NCI-H345 (cell line): ENCODE measurements at places on chromosomes 16 and 17.

DNA sequence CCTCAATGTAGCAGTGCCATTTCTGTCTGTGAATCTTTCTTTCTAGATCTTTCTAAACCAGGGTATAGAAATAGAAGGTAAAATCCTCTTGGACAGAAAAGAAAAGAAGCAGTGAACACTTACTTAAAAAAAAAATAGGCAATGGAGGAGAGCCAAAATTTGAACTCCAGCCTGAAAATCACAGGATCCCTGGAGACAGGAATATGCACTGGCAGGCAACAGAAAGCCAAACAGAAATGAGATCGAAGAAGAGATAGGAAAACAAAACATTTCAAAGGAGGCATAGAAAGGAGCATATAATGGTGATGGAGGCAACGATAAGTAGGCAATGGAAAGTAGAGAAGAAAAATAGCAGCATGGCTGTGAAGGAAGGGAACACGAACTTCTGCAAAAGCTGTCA, 253.7 kb upstream of the HSBP1 start:
- DNase-seq: no peak

GRCh38 chr16:8936421-8936820, 27.3 kb downstream of the USP7 start:
- DNase-seq: peak; percentile 46

DNA sequence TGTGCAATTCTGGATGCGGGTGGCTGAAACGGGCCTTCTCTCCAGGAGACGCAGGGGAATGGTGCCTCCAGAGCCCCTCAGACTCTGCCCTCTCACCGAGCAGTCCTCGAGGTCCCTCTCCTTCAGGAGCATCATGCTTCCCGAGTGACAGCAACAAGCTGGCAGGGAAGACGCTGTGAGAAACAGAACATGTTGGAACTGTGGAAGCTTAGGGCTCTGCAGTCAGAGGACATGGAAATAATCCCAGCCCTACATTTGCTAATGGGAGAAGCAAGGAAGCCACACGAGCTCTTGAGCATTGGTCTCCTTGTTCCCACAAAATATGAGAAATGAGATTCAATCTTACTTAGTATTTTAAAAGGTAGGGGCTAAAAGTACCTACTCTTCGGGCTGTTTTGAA, 115.0 kb downstream of the DYNLRB2 start:
- no peak for DNase-seq

DNA sequence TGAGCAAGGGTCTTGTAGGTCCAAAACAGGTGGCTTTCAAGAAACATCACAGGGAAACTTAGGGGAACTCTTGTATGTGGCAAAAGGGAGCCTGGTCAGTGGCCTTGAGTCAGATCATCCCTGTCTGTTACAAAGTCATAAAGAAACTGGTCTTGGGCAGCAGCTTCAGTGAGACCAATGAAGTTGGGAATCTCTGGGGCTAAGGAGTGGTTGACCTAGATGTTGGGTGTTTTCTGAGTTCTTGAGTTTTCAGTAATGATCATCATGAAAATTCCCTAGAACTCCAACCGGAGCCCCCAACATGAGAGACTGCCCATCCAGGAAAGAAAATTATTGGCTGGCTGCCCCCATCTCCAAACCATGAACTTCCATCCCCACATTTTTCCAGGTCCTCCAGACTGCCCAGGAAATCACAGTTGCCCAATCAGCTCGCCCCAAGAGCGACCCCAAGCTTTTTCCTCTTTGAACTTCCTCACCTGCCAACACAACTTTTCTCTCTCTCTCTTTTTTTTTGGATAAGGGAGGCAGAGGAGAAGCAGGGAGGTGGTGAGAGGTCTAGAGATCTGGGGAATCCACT, 3.9 kb downstream of the CCR7 start:
- DNase-seq: no peak

GRCh38 chr16:66511602-66512271, 38.2 kb downstream of the TK2 start:
- no peak for DNase-seq

- no peak for DNase-seq
Measured at GRCh38 chr17:732902-733720, 715 bp downstream of the TLCD3A start.

GRCh38 chr17:76075364-76076145, 974 bp downstream of the GALR2 start:
- peak; percentile 24 for DNase-seq

DNA sequence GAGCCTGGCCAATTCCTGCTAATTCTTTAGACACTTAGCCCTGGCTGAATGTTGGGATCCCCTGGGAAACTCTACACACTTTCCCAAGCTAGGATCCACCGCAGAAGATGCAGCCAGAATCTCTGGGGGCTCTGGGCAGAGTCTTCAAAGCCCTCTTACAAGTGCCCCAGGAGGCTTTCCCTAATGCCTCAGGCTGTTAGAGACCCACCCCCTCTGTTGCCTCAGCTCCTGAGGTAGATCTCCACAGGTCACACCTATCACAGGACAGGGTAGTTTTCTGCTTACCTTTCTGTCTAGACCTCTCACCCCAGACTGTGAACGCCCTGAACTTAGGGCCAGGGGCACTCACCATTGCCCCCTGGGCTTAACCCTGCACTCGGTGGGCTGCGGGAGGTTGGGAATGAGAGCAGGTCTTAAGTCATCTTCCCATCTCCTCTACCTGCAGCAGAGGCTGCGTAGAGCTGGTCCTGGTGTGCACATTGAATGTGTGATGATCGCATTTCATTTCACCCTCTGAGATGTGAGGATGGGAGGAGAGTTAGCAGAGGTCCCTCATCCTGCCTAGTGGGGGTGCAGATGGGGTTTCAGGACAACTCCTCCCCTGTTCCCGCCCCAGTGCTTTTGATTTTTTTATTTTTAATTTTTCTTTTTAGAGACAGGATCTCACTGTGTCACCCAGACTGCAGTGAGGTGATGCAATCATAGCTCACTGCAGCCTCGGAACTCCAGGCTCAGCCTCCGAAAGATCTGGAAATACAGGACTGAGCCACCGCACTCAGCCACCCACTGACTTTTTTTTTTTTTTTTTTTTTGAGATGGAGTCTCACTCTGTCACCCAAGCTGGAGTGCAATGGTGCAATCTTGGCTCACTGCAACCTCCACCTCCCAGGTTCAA, 89.0 kb upstream of the LHX1 start:
- no peak for DNase-seq
